NCI-H1092 (cell line): ENCODE measurements at places on chromosomes 5 and 9.

DNA sequence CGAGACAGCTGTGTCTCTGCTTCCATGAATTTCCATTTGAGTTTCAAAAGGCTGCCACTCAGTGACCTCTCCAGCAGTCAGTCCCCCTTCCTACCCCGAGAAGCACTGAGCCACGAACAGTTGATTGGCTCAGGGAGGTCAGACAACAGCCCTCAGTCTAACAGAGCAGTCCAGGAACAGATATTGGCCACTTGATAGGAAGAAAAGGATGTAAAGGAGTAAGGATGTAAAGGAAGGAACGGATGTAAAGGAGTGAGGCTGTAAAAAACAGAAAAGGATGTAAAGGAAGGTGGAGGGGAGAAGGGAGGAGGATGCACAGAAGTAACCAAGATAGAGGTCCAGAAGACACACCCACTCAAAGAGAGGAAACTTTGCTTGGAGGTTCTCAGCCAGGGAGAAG lies 3.2 kb upstream of the NR4A3 start:
- DNase-seq = no peak

GRCh38 chr5:39399135-39400036 lies 25.4 kb downstream of the DAB2 start:
- DNase-seq = no peak

DNA sequence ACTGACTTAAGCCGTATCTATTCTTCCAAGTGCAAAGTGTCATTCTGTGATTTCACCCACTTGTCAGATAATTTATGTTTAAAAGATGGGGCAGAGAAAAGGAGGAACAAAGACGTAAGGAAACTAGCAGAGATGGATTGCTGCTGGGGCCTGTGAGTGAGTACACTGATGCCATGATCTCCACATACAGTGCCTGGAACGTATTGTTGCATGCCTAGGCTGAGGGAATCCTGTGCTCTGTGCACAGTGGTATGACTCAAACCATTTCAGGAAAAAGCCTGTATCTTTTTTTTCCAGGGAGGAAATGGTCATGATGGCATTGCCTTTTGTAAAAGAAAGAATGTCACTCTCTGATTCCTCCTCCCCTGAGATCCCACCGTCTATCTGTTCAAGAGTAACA lies 359.5 kb upstream of the ADAMTS16 start:
- no peak for DNase-seq

DNA sequence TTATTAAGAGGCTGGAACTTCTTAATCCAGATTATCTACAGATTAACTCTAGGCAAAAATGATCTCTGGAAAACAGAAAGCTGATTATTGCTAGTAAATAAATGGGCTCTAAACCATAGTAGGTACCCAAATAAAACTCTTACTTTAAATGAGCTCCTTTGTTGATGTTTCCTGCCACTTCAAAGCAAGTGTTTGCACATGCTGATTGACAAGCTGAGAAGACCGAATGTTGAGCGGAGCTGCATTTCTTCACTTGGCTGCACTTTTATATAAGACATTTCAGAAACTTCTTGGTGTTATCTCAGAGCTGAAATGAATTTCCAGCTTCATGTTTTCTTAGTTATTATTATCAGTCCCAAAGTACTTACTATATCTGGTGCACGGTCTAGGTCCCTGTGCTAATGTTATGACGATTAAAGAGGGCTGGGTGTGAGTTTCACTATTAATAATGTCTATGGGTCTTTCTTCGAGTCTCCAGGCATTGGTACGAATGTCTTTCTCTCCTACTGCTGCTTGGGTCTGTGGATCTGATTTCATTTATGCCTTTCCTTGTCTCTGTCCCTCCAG lies 58.6 kb upstream of the CTXN3 start:
- no peak for DNase-seq

GRCh38 chr9:86350006-86350760 lies 4.0 kb downstream of the TUT7 start:
- no peak for DNase-seq

- no peak for DNase-seq
These were observed 56.1 kb upstream of the CPLX2 start for GRCh38 chr5:175815126-175815913.

DNA sequence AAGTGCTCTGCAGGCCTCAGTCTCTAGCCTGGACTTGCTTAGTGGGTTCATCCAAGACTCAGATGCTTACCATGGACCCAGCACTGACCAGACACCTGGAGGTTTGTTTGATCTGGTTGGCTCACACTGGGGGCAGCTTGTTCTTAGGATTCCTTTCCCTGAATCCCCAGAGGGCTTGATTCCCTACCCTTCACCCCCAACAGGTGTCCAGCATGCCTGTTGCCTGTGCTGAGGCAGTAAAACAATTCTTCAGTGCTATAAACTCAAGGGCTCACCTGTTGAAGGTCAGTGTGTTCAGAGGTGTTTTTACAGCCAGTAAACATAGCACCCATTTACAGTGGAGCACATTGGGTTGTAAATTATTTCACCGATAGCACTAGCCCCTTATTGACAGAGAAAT lies 123.8 kb upstream of the KLF4 start:
- no peak for DNase-seq

GRCh38 chr5:127683008-127683407 lies 20.2 kb upstream of the CCDC192 start:
- no peak for DNase-seq
